ENCODE measurements at places on chromosomes 16 and 17.

DNA sequence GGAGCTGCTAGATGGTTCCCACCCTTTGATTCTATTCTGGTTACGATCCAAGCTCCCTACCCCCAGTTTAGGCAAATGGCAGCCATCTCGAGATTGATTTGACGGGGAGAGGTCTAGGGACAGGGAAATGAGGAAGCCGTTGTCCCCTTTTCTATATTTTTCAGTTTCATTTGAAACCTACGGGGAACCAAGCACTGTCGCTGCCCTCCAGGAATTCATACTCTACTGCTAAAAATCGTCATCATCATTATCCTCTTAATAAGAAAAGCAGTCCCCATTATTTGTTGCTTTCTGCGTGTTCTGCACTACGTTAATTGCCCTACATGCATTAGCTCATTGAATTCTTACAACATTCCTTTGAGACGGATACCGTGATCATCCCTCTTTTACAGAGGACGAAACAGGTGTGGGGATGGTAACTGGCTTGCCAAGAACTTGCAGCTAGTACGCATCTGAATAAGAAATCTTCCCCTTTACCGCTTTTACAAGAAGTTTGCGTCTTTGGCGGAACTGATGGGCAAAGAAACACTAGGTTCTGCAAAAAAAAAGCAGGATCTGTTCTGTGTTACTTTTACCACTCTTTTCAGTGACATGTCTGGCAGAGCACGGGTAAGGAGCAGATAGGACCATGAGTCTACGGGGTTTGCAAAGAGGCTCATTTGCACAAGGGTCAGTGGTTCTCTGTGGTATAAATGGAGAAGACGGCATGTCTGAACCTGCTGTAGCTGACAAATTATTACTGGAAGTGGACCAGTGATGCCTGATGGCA, 1.1 kb downstream of the CCP110 start:
- no peak for DNase-seq

- DNase-seq = no peak
Observed at GRCh38 chr17:80921741-80922579, 69.7 kb upstream of the CHMP6 start.

GRCh38 chr17:49898366-49899190, 50.7 kb upstream of the TAC4 start:
- DNase-seq = no peak

DNA sequence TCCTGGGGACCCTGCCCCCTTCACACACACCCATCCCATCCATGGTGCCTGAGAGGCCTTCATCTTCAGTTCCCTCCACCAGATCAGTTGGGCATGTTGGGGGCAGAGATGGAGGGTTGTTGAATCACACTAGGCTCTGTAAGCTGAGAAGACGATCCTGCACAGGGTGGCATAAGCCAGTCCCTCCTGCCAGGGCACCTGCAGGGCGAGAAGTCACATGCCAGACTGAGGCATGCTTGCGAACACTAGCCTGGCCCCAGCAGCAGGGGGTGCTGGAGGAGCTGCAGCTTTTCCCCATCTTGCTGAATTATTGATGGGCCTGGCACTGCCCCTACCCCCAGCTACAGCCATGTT, 6.1 kb upstream of the TBX2 start:
- no peak for DNase-seq
